NCI-H1105 treated with DMSO at 0.1 percent for 48 hours (cell line): ENCODE measurements at places on chromosomes 1 and 21.
A peak's percentile ranks its signal among the peaks of the same experiment; 100 is the strongest.

DNA sequence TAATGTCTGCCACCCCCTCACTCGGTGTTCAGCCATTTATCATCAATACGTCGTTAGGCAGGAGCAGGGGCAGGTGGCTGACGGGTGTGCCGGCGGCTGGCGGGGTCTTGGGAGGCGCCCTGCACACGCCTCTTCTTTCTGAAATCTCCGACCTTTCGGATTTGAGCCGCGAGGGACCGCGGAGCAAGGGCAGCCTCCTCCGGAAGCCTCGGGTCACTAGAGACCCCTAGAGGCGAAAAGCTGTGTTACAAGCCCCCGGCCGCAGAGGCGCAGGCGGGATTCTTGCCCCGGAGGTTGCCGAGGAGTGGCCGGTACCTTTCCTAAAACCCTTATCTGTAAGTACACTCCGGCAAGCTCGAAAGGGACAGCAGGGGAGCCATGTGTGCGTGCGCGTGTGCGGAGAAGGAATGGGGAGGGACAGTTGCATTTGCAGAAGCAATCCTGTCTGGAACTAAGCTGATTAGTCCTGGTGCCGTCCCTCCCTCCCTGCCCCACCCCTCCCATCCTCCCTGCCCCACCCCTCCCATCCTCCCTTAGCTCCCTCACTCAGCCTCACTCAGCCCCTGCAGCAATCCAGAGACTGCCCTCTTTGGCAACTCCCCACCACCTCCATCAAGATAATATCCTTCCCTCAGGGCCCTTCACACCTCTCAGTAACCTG lies 11.0 kb downstream of the BRINP2 start:
- DNase-seq = peak; percentile 81

DNA sequence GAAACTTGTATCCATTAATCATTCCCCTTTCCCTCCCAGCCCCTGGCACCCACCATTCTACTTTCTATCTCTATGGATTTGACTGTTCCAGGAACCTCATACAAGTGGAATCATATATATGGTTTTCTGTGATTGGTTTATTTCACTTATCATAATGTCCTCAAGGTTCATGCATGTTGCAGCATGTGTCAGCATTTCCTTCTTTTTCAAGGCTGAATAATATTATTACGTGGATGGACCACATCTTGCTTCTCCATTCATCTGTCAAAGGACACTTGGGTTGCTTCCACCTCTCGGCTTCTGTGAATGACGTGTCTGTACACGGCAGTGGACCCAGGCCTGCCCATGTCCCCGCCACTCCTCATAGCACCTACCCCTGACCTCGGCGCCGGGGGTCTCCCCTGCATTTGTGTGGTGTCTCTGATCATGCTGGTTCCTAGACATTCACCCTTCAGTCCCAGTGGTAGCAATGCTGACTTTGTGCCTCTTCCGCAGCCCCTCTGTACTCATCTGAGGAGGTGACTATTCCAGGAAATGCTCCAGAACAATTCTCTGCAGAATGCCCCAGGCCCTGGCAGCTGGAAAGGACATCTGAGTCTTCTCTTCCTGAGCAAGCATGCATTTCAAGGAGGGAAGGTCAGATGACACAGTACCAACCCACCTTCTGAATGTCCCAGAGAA lies 136.9 kb downstream of the PSMG1 start:
- DNase-seq = no peak

DNA sequence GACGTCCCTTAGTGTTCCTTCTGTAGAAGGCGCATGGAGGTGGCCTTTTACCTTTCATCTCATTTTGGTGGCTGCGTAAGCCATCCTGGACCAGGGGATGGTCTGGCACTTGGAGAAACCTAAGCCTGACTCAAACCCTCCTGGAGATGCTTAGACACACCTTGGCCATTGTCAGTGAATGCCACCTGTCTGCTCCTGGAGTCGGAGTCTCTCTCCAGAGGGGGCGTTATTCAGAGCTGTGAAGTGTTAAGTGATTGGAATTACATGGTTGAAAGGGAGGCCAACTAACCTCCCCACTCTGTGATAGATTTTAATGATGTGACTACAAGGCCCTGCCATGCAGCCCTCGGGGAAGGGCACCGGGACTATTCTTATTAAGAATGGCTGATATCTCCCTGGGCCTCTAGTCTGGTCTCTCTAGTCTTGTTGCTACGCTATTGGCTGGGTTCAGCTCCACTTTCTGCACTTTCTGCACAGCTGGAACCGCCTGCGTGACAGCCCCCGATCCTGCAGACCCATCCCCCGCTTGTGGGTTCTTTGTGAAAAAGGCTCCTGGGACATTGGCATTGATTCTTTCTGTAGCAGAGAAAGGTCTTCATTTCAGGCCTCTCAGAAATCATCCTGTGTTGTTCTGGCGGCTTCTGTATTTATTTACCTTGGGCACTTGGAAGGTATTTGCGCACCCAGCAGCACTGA lies 4.2 kb downstream of the RASSF5 start:
- DNase-seq = no peak

- peak; percentile 76 for DNase-seq
These were observed 1.7 kb upstream of the DUSP10 start for GRCh38 chr1:221743416-221744208.

DNA sequence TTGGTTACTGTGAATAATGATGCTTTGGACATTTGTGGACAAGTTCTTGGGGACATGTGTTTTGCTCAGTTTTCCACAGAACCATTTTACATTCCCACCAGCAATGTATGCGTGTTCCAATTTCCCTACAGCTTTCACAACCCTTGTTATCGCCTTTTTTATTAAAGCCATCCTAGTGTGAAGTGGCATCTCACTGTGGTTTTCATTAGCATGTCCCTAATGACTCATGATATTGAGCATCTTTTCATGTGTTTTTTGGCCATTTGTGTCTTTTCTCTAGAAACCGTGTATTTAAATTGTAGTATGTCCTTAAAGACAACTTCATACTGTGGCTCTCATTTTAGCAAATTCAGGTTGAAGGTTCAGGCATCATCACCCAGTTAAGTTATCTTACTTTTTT lies 132.1 kb downstream of the TGFBR3 start:
- DNase-seq = no peak

DNA sequence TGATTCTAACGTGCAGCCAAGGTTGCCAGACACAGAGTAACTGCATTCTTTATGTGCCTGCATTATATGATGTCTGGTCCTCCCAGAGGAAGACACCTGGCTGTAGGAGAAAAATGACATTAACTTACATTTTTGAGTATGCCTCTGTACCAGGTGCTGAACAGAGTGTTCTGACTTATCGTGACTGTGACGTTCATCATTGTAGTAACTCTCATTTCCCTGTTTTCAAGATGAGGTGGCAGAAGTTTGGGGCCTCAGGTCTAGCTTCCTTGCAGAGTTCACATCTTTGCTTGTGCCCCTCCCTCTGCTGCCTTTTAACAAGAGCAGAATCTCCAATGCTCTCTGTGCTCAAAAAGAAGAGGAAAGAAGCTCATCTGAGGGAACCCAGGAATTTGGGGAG lies 488.0 kb downstream of the AJAP1 start:
- DNase-seq = no peak

GRCh38 chr1:201649761-201650622 lies 111.1 kb downstream of the NAV1 start:
- peak; percentile 81 for DNase-seq

DNA sequence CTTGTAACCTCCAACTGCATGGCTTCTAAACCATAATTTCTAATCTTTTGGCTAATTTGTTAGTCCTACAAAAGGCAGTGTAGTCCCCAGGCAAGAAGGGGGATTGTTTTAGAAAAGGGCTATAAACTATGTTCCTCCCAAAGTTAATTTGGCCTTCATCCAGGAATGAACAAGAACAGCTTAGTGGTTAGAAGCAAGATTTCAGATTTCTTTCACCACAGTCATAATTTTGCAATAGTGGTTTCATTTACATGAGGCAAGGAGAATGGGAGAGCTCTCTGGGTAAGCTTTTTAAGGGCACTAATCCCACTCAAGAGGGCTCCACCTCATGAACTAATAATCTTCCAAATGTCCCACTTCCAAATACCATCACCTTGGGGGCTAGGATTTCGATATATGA lies 1353.9 kb downstream of the NCAM2 start:
- no peak for DNase-seq

GRCh38 chr1:225318706-225319575 lies 108.9 kb downstream of the LBR start:
- peak; percentile 59 for DNase-seq

DNA sequence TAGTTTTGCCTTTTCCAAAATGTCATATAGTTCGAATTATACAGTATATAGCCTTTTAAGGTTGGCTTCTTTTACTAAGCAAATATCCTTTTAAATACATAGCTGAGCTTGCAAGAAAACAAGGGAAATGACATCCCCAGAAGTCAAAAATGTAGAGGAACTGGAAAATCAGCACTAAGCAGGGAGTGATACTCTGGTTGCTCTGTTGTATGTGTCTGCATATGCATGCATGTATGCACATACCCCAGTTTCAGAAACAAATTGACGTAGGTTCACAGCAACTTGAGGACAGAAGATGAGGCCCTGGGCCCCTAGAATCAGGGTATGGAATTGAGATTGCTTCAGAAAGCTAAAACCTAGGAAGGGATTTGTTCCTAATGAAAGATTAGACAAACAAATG lies 75.1 kb upstream of the GNG4 start:
- no peak for DNase-seq

- DNase-seq = no peak
These were observed 3.5 kb downstream of the EPHX1 start for GRCh38 chr1:225813214-225813964.

- no peak for DNase-seq
These were observed 135.4 kb upstream of the DUSP10 start for GRCh38 chr1:221877311-221877710.

- DNase-seq = no peak
These were observed 184.4 kb downstream of the COQ8A start for GRCh38 chr1:227124473-227124872.

DNA sequence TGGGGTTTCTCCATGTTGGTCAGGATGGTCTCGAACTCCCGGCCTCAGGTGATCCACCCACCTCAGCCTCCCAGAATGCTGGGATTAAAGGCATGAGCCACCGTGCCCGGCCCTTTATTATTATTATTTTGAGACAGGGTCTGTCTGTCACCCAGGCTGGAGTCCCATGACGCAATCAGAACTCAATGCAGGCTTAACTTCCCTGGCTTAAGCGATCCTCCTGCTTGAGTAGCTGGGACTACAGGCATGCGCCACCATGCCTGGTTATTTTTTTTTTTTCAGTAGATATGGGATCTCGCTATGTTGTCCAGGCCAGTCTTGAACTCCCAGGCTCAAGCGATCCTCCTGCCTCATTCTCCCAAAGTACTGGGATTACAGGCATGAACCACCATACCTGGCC lies 47.1 kb upstream of the CITED4 start:
- DNase-seq = no peak

DNA sequence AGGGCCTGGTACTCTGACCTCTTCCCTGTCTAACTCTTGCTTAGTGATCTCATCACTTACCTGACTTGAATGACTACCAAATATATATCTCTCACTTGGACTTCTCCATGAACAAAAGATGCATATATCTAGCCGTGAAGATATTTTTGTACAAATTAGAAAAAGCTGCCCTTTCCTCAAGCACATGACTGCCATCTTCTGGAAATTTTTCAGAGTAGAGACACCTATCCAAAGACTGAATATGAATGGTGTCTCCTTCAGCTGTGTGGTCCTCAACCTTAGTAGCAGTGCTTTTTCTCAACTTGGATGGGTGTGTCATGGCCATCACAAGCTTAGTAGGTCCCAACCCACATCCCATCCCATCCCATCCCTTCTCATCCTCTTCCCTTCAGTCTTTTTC lies 142.3 kb downstream of the DNM3 start:
- no peak for DNase-seq

GRCh38 chr21:42003051-42003461 lies 7.1 kb downstream of the ZBTB21 start:
- DNase-seq = no peak

DNA sequence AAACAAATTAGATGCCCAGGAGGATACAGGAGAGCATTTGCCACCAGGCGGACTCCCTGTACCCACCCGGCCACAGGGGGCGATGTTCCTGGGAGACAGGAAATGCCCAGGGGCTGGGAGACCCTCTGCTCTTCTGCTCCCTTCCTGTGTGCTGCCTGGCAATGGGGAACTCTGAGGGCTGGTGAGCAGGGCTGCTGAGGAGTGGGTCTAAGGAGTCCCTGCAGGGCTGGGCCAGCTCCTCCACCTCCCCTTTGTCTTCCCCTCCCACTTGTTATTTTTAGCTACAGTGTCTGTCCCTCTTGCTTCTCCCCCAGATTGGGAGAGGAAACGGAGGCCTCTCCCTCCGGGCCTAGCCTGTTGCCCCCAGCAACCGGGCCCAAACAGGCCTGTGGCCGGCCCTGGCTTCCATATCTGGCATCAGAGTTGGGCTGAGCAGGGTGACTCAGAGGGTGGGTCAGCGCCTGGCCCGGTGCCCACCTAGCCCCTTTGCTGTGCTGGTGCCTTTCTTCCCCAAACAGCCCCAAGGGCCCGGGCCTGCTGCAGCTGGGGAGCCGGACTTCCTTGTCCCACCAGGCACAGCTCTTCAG lies 11.6 kb downstream of the LMNA start:
- DNase-seq = no peak

- DNase-seq = no peak
These were observed 10.9 kb upstream of the RBM15 start for GRCh38 chr1:110328274-110328673.

DNA sequence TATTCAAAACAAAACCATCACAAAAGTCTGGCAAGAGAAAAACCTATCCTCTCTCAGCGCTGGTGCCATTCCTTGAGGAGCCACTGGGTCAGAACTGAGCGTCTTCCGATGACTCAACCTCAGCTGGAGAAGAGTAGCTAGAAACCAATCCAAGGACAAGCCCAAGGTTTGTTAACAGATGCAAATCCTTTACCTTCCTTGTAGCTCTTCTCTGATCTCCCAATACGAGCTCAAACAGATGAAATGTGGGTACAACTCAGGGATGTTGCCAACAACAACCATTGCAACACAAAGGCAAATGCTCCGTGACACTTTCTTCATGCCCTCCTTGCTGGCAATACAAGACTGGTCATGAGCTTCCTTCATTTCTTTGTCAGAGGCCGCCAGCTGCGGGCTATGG lies 337.1 kb downstream of the SIPA1L2 start:
- DNase-seq = peak; percentile 95

GRCh38 chr1:241839369-241839979 lies 8.5 kb upstream of the EXO1 start:
- no peak for DNase-seq

GRCh38 chr1:23745515-23745914 lies 2.2 kb downstream of the ELOA start:
- peak; percentile 37 for DNase-seq

DNA sequence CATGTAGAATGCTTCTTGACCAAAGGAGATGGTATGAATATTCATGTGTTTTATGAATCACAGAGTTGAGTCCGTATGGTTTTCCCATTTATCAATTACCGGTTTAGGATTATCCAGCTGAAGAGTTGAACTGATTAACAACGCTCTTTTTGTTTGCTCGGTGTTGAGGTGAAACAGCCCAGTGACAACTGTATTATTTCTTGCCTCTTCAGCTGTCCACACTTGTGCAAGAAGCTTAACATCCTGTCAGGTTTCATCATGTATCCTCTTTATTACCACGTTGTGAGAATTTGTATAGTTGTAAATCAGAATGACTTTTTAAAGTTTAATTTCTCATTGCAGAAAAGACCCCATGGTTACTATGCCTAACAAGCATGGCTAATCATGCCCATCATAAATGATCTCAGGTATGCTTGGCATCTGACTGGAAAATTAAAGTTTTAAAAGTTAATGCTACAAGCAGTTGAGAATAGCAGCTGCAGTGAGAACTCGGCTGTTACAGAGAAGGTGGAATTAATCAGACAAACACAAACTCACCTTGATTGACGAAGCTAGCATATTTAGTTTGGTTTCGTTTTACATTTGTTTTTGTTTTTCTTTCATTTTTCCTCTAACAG lies 563.2 kb upstream of the ADGRL2 start:
- no peak for DNase-seq

GRCh38 chr1:205794011-205794730 lies 18.8 kb downstream of the SLC41A1 start:
- DNase-seq = no peak
